ENCODE measurements at places on chromosomes 11 and 22.

GRCh38 chr11:56740107-56740506, 8.4 kb downstream of the OR9G4 start:
- DNase-seq = no peak

- DNase-seq = no peak
These were observed 788.8 kb upstream of the FAT3 start for GRCh38 chr11:91435694-91436395.

DNA sequence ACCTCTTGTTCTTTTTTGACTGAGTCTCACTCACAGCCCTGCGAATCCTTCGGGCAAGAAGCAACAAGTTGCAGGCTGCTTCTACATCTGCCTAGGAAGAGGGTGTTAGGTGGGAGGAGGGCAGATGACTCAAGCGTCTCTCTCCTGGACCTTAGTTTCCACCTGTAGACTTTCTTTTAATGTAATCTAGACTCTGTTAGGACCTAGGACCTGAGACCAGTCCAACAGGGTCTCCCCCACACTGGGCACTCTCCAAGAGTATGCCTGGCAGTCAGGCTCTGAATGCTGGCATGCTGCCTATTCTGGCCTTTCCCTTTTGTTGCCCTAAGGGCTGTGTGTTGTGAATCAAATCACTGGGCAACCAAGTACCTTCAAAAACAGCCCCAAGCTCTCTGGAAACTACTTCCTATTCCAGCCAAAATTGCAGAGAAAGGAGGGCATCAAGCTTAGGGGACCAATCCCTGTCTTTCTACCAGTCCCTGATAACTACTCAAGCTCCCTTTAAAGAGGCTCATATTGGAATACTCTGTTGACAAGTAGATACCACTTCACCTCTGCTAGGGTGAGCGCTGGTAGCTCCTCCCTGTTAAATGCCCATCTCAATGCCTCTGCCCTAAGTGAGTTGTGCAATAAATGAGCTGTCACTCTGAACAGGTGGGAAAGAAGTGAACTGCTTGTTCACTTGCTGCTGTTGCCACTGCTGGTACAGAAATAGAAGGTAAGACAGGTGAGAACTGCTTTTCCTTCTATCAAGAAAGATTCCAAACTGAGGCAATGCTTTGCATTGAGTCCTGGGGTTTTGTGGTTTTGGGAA, at the start of gene BBOX1:
Gene BBOX1 (plus strand): TSS at position 514 of the 814 bp plus-strand sequence. CDS start 14,616 bp downstream, outside the sequence.
- no peak for DNase-seq

GRCh38 chr11:110805756-110806155, 93.5 kb upstream of the ARHGAP20 start:
- no peak for DNase-seq

DNA sequence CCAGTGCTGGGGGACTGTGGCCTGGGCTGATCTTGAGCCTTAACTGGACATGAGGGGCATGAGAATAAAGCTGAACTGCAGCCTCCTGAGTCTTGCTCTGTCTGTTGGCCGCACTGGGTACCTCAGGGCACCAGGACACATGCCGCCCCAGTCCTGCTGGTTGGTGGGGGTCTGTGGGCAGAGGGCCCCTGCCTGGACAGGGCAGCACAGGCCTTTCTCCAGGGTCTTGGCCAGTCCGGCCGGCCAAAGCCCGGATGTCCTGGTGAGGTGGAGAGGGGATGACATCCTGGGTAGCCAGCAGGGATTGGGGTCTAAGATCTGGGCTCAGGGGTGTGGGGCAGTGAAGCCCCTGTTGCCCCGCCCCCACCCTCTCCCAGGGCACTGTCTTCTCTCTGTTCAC, 1.5 kb upstream of the RPS6KA4 start:
- no peak for DNase-seq

DNA sequence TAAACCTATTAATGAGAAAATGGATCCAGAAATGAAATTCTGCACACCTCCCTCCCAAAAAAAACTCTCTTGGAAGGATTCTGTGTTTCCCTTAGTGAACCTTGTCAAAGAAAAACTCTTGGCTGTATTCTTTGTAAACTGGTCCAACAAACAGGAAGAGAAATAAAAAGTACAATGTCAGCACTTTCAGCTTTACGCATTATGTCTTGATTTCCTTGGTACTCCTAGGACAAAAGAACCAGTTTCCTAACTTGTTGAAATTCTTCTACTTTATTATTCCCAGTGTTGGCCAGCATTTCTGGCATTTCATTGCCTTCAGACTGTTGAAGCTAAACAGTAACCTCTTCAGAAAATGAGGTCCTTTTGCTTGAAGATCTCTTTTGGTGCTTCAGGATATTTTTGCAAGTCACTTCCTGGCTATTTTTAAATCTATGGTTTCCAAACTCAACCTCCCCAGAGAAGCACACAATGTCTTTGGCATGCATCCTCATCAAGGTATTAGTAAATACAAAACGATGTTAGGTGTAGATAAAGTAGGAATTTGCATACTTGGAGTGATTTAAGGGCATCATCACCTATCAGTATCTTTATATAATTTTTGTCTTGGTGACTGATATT, 342.7 kb downstream of the AASDHPPT start:
- DNase-seq = no peak

DNA sequence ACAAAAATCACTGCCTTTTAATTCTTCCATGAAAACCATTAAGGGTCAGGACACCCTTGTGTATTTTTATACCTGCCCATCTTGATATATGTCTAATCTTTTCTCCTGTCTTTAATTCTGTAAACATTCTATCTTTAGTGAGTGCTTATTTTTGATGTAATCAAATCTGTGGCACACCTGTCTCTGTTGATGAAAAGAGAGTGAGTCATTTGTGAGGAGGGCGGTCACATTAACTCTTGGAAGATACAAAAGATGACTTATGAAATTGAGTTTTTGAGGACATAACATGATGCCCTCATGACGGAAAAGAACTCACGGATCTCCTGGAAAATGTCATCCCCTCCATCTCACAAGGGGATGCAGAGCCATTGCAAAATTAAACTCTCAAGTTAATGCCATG, 206.5 kb upstream of the PGR start:
- no peak for DNase-seq

GRCh38 chr11:86787018-86787536, 13.3 kb upstream of the PRSS23 start:
- DNase-seq = no peak

Measured in liver (tissue), 10 donors.